ENCODE measurements at places on chromosomes 4 and X. TPM values are rescaled to one million over a fixed set of nuclear protein-coding genes. Genes with fewer than 3 reads are reported as not detected.

GRCh38 chrX:39473812-39474211, 623.9 kb downstream of the BCOR start:
- DNase-seq = no peak

DNA sequence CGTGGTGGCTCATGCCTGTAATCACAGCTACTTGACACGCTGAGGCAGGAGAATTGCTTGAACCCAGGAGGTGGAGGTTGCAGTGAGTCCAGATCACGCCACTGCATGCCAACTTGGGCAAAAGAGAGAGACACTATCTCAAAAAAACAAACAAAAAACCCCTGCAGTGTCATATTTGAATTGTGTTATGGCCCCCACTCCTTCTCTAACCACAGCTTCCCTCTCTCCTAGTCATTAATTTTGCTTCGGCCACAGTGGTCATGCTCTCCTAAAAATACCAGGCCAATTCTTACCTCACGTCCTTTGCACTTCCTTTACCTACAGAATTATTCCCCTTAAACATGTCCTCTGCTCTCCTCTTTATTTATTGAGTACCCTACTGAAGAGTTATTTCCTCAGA, 206.1 kb downstream of the PPP3CA start:
- DNase-seq = no peak

DNA sequence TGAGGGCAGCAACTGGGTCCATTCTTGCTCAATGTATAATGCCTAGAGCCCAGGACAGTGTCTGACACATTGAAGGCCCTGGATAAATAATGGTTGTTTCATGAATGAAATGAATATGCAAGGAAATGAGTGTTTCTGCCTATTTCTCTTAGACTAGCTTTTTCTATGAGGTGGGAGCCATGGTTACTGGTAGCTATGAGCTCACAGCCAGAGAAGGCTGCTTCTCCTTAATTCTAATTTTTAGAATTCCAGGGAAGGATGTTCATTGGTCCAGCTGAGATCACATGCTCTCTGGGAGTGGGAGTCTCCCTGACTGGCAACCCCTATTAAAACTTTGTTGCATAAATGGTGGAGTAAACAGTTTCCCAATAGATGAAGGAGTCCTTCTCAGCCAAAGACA, 9.7 kb upstream of the DCUN1D4 start:
- no peak for DNase-seq

GRCh38 chrX:54049801-54050200, 5.5 kb upstream of the PHF8 start:
- DNase-seq = no peak

DNA sequence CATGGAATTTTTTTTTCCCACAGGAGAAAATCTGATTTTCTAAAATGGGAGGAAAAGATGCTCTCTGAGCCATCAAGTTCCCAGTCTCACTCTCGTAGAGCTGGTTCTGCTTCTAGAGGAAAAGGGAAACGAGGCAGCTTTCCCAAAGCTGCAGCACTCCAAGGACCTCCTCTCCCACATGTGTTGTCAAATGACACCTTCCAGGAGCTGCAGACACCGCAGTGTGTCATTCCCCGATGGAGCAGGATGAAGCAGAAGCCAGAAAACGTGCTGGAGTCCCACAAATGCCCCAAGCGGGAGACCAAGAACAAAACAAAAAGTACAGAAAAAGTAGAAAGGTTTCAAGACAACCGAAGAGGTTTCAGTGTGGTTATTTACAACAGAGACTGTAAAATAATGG, 348.1 kb downstream of the ARHGAP10 start:
- DNase-seq = no peak

- DNase-seq = no peak
These were observed 31.1 kb downstream of the ZCCHC4 start for GRCh38 chr4:25343671-25344070.

DNA sequence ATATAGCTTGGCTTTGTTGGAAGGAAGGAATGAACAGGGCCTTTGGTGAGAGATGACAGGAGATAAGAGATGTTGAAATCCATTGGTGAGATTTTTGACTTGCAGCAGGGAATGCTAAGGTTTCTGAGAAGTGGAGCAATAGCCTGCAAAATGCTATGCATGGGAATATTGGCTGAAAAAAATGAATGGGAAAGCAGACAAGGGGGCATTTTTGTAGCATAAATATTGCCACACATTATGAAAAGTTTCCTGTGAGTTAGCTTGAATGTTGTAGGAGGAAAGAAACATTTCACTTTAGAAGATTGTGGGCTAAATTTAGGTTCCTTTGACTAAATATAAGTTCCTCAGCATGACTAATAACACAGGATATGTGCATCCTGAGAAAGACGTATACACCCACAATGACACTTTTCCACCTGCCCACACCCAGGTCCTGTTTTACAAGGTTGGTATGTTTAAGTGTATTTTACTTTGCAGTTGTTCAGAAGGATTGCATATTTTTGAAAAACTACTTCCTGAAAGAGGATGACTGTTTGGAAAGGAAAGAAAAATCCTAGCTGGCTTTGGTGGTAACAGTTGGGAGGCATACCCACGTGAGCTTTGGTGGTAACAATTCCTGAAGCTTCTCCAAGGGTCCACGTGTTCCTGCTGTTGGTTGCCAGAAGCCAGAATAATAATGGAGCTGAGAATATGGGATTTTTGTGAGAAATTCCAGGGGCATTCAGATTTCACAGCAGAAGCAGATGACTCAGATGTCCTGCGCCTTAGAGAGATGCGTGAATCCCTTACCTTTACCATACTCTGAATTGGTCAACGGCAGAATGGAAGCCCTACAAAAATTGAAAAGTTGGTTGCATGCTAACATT, 28.5 kb downstream of the PHEX start:
- DNase-seq = no peak

DNA sequence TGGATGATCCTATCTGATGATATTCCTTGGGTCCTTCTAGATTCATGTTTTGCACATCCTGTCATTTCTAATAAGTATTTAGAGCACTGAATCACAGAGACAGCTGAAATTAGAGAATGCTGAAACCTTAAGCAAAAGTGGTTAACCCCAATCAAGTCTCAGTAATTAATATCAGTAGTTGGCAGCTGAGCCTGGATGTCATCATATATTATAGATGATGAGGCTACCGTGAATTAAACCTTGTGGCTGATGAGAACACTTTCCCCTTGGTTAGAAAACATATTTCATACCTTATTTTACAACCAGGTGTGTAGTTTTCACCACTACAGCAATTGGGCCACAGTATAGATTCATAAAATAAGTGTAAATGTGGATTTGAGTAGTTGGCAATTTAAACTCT, 499.0 kb downstream of the PDGFC start:
- DNase-seq = no peak

DNA sequence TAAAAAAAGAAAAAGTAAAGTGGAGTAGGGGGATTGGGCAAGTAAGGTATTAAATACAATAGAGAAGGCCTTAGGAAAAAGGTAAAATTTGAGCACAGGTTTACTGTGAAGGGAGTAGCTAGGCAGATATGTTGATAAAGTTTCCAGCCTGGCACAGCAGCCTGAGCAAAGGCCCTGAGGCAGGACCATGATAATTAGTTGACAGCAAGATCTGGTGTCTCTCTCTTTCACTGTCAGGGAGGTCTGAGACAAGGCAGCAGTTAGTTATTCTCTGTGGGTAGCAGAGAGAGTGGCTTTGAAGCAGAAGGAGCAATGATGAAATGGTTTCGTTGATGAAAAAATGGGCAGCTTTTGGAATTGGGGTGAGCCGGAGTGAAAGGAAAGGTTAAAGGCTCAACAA, 119.5 kb downstream of the KDR start:
- no peak for DNase-seq

DNA sequence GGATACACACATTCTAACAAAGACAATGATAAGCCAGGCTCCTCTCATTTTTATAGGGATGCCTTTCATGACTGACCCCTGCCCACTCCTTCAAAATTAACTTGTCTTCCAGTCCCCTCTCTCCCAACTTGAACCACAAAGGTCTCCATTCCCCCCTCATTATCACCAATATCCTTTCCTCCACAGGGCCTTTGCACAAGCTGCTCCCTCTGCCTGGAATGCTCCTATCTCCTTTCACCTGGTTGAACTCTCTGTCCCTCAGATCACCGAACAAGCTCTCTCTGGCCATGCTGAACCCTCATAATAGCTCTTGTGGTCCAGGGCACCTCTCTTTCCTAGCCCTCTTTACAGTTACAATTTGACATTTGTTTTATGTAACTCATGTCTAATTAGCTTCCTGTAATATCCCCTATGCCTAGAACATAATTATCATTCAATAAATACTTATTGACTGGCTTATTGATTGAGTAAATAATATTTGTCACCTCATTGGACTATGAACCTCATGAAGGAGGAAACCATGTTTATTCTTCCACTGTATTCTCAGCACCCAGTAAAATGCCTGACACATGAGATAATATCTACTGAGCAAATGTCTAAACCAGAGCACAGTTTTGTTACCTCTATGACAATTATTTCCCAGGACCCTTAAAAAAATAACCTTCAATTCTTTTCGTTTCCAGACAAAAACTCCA, 266.3 kb upstream of the RASGEF1B start:
- no peak for DNase-seq

GRCh38 chr4:98728871-98729270, 70.5 kb upstream of the TSPAN5 start:
- DNase-seq = no peak

- no peak for DNase-seq
These were observed 354.9 kb downstream of the RPA4 start for GRCh38 chrX:97238632-97239031.

DNA sequence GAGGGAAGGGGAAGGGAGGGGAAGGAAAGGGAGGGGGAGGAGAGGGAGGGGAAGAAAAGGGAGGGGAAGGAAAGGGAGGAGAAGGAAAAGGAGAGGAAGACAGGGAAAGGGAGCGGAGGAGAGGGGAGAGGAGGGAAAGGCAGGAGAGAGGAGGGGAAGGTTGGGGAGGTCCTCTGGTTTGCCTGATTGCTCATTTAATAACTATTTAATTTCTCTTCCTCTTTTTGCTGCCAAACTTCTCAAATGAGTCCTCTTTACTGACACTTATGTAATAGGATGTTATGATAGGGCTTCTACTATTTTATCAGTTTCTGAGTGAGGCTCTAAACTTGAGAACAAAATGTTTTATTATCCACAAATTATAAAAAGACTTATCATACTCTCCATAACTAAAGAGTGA, 35.4 kb upstream of the PPA2 start:
- no peak for DNase-seq

- no peak for DNase-seq
These were observed 158.5 kb downstream of the NSUN7 start for GRCh38 chr4:40908297-40908696.

DNA sequence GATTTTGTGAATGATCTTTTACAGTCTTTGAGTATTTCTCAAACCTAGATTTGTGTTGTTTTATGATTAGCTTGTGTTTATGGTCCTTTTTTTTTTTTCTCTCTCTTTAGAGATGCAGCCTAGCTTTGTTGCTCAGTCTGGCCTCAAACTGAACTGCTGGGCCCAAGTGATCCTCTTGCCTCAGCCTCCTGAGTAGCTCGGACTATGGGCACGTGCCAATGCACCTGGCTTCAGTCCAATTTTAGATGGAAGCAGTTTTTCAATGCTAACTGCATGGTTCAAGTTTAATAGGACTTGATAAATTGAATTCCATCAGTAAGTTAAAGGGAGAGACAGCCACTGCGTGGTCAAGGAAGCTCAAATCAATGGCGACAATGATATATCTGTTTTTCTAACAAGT, 3.8 kb upstream of the FGG start:
- no peak for DNase-seq

DNA sequence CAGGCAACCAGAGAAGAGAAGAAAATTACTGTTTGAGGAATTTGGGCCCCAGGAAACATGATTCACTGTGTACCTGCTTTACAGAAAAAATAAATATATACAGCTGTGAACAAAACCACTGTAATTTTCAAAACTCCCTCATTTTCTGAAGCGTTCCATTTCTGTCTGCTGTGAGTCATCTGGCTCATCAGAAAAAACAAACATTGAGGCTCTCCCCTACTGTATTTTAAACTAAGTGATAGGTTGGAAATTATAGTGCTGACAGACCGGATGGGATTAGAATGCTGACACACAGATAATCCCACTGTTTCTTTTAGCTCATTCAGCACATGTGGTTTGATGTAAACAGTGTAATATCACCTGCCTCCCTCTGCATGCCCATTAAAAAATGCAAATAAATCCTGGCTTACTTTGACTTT, 847.0 kb downstream of the TRIML1 start:
- no peak for DNase-seq

Gene LRAT
- polyA plus RNA-seq = 0.44 TPM

Gene CXCR3
- polyA plus RNA-seq = not detected

Gene ARAP2
- 8.7 TPM for polyA plus RNA-seq

Gene SMIM10
- polyA plus RNA-seq = 8.8 TPM

Gene PPARGC1A
- polyA plus RNA-seq = 24.0 TPM

Gene ADGRA3
- 48.9 TPM for polyA plus RNA-seq

Gene PFKFB1
- polyA plus RNA-seq = 0.51 TPM

Gene HAUS7
- polyA plus RNA-seq = 28.2 TPM
